ENCODE measurements at places on chromosomes 3 and 15.

DNA sequence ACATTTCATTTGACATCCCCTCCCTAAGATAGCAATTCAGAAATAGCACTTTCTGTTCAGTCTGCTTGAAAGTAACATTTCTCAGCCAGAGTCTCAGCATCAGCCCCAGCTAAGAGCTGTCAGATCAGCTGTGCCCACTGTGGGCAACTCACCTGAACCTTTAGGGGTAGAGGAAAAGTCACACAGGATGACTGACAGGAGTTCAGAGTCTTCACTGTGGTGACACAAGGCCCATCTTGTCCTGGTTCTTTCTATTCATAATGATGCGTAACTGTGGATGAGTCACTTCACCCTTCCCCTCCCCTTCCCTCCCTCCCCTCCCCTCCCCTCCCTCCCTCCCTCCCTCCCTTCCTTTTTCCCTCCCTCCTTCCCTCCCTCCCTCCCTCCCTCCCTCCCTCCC lies 96.1 kb upstream of the RASGRP1 start:
- DNase-seq, result no peak

DNA sequence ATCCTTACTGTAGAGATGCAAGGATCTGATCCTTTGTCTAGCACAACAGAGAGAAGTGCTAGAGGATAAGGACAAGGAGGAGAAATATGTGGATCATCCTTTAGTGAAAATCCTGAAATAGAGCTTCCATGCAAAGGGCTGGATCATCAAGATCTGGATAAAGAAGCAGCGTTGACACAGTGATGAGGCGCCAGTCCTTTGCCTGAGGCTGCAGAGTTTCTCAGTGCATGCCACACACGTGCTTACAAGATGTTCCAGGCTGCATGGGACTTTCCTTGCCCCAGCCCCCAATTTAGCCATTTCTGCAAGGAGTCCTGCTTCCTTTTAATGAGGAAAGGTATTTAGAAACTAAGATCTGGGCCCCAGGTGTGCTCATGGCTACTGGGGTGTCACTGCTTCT lies 7.2 kb upstream of the ABTB1 start:
- no peak for DNase-seq

GRCh38 chr3:13037458-13038117 lies 35.6 kb downstream of the IQSEC1 start:
- DNase-seq, result no peak

- DNase-seq, result no peak
Measured at GRCh38 chr3:6781092-6781491, 79.8 kb upstream of the GRM7 start.

- no peak for DNase-seq
Measured at GRCh38 chr15:83364501-83364900, 80.0 kb upstream of the BNC1 start.

DNA sequence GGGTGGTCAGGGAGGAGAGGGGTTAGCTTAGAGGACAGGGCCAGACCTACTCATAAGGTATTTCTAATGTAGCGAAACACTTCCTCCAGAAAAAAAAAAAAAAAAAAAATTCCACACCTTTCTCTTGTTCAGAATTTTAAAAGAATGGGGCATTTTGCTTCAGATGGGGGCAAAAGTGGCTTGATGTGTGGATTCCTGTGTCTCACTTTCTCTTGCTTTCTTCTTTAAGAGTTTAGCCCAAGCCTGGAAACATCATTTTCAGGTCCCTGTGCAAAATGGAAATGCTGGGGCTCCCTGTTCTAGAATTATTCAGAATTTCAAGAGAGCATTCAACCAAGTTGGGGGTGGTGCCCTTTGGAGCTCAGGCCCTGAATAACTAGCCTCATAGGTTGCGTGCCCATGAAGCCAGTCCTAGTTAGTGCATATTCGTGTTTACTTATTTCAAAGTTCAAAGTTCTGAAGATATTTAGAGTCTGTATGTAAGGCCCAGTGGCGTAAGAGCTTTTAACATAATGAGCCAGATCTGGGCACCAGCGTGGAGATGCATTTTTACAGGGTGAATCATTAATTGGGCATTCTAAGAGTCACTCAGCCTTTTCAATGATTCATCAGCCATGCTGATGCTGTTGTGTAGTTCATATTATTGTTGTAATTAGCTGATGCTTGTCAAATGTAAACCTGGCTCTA lies 104.5 kb downstream of the RPLP1 start:
- DNase-seq, result no peak

- DNase-seq, result no peak
Measured at GRCh38 chr3:127542441-127542952, 48.0 kb downstream of the TPRA1 start.

DNA sequence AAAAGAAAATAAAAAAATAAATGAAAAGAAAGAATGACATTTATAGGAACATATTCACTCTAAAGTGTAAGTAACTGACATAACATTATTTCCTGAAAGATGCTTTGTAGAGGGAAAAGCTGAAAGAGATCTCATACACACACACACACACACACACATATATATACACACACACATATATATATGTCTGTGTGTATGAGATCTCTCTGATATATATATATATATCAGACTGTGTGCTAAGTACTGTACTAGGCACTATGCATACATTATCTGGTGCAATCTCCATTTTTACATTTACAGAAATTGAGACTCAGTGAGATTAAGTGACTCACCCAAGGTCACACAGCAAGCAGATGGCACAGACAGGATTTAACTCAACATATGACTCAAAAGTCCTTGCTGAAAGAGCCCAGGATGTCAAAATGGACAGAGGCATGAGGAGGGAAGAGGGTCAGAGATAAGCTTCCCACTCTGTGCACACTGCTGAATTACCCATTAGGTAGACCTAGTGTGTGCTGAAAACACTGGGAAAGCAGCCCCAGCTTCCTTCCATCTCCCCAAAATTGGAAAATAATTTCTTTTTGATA lies 15.0 kb downstream of the BHLHE40 start:
- no peak for DNase-seq

- no peak for DNase-seq
Measured at GRCh38 chr3:72745146-72745999, 102.9 kb downstream of the SHQ1 start.

GRCh38 chr3:30342318-30343060 lies 263.9 kb upstream of the TGFBR2 start:
- no peak for DNase-seq

- no peak for DNase-seq
Measured at GRCh38 chr3:79461129-79461792, 306.5 kb downstream of the ROBO1 start.

- no peak for DNase-seq
Measured at GRCh38 chr3:50410185-50410584, 50.9 kb upstream of the TMEM115 start.

GRCh38 chr3:197913641-197914380 lies 36.2 kb upstream of the RPL35A start:
- no peak for DNase-seq

DNA sequence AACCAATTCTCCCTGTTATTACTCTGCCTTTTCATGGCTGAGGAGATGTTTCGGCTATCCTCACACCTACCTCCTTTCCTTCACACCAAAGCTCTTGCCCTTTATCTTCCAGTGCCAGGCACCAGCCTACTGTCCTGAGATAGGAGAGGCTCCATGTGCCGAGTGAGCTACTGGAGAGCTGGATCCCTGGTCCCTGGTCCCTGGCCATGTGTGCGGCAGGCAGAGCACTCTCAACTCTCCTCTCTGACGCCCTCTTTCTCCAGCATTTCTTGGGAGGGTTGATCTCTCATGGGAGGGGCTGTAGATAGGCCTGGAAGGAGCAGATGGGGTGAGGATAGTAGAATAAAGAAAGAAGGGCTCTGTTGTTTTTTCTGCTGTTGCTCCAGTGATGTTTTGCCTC lies 277.1 kb upstream of the UMPS start:
- no peak for DNase-seq

GRCh38 chr3:74366331-74366730 lies 248.1 kb downstream of the CNTN3 start:
- DNase-seq, result no peak

GRCh38 chr15:40357246-40357645 lies 773 bp upstream of the DISP2 start:
- DNase-seq, result no peak

- DNase-seq, result no peak
Measured at GRCh38 chr3:149727656-149728055, 24.6 kb downstream of the COMMD2 start.

GRCh38 chr3:30668051-30668609 lies 61.7 kb downstream of the TGFBR2 start:
- DNase-seq, result no peak

DNA sequence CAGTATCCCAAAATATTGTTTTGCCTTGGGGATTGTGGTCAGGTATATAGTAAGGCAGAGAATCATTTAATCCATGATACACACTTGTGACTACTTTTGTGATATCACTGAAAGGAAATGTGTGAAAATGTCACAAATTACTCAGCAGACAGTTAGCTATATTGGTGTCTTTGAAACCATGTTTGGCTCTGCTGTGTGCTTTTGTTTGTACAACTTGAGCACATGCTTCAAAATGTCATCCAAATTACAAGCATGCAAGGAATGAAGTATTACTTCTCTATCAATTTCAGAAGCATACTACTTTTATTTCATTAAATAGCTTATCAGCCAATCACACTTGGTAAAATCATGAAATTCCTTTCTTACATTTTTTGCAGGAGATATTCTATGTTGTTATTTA lies 619.0 kb upstream of the AGTR1 start:
- no peak for DNase-seq

DNA sequence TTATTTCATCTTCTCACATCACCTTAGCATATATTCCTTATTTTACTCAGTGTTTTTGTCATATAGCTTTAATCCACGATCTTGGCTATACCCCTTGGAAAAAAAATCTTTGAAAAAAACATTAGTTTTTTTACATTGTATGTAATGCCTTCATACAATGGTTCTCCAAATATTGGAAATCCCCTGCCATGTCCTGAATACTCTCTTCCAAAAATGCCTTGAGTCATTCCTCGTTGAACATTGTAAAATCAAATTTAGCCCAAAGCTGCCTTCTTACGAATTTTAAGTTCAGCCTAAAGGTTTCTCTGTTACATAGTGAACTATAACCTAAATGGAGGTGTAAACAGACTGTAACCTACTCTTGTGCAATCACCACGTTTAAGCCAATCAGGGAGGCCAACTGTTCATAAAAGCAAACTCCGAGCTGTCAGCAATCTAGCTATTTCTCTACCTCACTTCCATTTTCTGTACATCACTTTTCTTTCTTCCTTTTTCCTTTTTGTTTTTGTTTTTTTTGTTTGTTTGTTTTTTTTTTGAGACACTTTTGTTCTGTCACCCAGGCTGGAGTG lies 140.1 kb downstream of the ANXA2 start:
- no peak for DNase-seq

GRCh38 chr3:187358068-187358467 lies 10.1 kb upstream of the RTP4 start:
- no peak for DNase-seq

GRCh38 chr3:124483915-124484470 lies 246.3 kb upstream of the UMPS start:
- DNase-seq, result no peak

GRCh38 chr3:120615847-120616609 lies 19.9 kb downstream of the NDUFB4 start:
- no peak for DNase-seq

All from H1 (cell line).